GDM1 (cell line): ENCODE measurements at places on chromosomes 3 and 15.

DNA sequence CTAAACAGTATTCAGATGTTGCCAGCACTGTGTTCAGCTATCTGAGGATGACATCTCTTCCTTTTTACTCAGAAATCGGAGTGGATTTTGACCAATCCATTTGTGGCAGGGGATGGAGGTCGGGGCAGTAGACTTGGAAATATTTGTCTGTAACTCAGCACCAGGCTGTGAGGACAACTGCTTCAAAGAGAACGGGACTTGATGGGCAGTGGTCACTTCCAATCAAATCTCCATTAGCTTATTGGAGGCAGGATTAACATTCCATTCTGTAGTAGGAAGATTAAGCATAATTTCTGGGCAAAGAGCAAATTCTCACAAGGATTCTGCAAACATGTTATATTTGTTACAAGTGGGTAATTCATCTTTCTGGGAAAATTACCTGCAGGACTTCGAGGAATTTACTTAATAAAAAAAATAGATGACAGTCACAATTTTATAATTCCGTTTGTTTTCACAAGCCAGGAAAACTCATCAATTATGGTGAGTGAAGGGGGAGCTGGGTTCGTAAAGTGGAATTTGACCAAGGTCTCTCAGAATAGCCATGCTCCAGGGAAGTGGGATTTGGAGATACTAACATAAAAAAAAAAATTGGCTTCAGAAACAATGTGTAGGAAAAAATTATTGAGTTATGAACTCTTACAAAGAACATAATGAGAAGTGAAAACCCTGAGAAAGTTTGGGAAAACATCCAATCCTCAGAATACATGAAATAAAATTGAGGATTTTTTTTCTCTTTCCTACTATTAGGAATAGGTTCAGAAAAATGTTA is 18.1 kb downstream of the CRABP1 start:
- no peak for DNase-seq

DNA sequence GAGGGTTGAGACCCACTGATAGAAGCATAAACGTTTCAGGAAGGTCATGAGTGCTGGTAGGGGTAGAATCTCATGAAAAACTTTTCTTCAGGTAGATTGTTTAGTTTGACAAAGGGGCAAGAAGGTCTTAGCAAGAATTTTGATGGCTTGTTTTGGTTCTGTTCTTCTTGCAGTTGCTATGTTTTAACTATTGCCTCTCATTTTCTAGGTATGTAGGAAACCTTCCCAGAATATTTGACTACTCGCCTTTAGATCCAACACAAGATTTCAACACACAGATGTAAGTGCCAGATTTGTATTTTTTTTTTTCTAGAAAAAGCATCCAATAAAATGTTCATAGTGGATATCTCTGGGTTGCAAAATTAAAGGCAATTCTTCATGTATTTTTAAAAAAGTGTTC is 77.1 kb downstream of the USP13 start:
- no peak for DNase-seq

DNA sequence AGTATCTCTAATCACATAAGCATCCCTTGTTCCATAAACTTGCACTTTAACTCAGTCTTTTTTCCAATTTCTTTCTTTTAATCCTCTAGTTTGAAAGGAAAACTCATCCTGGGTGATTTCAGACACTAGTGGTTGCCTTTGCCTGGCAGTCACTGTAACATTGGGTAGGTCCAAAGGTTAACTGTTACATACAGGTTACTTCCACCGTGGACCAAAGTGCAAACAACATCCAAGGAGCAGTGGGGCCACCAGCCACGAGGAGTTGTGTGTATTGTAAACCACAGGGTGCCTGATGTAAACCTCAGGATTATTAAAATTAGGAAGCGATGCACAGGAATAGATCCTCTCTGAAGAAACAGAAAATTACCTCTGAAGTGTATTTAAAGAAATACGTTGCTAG is 75.0 kb downstream of the HCN4 start:
- no peak for DNase-seq

GRCh38 chr3:132660811-132661070 is 612 bp downstream of the UBA5 start:
- no peak for DNase-seq

- DNase-seq, result no peak
Observed at GRCh38 chr3:60090548-60090947, 1040.7 kb upstream of the CFAP20DC start.

DNA sequence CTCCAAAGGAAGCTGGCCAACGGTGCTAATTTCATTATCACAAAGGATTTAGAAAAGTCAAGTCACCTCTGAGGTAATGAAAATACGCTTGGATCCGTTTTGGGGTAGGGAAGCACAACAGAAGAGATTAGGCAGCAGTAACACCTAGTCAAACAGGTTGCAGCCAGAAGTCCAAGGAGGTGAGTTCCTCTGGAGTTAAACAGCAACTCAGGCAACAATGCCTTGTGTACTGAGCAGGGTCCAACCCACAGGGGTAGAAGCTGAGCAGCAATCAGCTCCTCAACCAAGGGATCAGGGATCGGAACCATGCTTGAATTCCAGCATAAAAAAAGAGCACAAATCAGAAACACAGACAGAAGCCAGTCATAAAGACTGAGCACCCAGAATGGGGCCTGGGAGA is 88.1 kb upstream of the SPRED1 start:
- DNase-seq, result no peak

GRCh38 chr3:29612536-29612935 is 331.7 kb downstream of the RBMS3 start:
- DNase-seq, result no peak

- no peak for DNase-seq
Observed at GRCh38 chr15:59968314-59968713, 35.8 kb upstream of the FOXB1 start.
